ENCODE measurements at places on chromosomes 2 and 18.

DNA sequence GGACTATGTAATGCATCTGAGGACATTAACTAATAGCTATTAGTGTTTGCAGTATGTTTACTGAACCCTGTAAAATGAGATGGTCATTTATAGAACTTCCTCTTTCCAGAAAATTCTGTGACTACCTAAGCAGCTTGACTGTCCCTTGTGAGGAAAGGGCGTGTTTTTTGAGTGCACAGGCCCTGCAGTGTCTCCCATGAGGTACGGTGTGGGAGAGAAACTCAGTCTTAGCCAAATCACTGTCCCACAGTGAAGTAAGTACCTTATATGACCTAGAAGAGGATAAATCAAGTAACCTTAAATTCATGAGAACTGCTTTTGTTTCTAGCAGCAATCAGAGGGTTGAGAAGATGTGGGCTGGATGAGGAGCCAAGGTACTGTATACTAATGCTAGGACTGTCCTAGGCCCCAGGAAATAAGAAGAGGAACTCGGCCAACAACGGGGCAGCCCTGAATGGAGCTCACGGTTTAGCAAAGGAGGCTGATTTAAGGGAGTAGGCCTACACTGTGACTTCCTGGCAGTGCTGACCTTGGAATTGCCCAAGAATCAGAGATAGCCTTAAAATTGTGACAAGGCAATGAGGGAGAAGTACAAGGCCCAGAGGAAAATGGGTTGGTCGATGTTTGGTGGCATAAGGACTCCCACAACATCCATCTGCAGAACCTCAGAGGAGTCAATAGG lies 103.5 kb upstream of the CTAGE1 start:
- no peak for DNase-seq

DNA sequence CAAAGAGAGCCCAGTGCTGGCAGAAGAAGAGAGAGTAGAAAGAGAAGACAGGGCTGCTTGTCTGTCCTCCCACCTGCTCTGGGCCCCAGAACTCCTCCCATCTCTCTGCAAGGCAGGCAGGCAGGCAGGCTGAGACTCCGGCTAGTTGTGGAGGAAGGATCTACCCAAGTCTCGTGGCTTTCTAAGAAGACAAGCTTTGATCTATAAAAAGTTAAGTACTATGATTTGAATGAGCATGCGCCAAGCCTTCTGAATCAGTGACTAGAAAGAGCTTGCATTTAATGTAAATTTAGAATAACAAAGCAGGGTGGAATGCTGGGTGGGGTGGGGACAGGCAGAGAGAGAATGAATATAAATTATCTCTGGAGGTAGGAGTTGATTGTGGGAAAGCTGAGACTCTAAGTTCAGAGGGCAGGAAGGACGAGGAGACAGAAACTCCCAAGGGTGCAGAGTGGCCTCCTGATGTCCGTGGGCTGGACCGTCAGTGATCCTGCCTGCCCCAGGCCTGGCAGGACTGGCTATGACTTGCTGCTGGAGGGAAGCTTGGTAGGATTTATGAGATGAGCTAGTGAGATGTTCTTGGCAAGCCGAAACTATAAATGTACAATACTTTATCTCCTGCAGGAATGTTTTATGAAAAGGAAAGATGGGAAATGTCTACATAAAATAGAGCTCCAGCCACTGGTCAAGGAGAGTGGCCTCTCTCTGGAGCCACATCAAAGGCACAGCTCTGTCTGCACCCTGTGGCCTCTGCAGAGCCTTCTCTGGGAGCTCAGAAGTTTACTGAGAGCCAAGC lies 447.5 kb downstream of the TNS1 start:
- DNase-seq, result no peak

DNA sequence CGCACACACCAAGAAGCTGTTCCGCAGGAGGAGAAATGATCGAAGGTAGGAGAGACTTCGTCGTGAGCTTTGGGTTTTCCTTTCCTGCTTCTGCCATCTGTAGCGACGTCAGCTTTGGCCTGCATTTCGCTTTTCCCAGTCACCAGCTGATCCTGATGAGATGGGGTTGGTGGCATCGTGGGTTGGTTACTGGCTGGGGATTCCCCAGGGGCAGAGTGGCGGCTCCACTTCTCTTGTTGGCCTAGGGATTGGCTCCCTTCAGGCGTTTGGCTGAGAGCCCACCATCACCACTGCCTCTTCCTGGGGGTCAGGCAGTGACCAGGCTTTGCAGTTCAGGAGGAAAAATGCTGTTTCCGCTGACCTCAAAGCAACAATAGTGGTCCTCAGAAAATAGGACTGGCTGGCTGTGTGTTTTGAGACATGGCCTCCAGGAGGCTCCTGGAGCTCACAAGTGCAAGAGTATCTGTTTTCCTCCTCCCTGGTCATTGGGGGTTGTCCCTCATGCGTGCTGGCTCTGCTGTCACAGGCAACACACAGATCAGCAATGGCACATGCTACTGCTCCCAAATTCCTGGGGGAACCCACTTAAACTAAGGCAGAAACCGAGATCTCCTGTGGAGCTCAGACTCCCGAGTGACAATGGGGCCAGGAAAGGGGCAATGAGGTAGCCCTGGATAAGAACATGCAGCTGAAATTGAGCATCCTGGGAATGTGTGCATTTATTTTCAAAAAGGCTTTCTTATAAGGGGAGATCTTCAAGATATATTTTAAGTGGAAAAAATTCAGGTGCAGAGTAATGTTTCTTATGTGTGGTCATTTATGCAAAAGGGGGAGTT lies 173.0 kb downstream of the CTIF start:
- no peak for DNase-seq

DNA sequence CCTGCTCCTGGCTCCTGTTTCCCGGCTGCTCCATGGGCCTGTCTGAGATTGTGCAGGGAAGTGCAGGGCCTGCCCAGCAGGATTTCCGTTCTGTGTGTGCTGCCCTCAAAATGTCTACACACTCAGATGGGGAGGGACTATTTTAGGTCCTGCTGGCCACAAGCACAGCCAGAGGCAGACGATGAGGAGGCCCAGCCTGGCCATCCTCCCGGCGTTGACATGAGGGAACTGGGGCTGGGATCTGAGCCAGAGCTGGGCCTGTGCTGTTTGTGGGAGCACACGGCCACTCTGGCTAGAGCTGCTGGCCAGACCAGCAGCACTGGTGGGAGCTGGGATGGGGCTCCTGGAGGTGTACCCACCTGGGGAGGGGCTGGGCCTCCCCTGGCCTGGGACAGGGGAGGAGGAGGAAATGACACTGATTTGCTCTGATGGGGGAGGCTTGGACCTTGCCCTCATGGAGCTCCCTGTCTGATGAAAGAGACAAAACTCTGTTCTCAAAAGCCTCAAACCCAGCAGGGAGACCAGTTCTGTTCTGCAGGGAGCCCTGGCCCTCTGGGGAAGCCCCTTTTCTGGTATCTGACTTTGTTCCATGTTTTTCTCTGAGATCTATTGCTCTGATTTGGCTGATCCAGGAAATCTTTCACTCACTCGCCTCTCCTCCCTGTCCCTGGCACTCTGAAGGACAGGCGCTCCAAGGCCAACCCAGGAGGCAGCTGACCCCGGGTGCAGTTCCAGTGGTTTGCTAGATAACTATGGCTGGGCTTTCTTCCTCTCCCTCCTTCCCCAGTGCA lies 161.8 kb downstream of the DYSF start:
- no peak for DNase-seq

DNA sequence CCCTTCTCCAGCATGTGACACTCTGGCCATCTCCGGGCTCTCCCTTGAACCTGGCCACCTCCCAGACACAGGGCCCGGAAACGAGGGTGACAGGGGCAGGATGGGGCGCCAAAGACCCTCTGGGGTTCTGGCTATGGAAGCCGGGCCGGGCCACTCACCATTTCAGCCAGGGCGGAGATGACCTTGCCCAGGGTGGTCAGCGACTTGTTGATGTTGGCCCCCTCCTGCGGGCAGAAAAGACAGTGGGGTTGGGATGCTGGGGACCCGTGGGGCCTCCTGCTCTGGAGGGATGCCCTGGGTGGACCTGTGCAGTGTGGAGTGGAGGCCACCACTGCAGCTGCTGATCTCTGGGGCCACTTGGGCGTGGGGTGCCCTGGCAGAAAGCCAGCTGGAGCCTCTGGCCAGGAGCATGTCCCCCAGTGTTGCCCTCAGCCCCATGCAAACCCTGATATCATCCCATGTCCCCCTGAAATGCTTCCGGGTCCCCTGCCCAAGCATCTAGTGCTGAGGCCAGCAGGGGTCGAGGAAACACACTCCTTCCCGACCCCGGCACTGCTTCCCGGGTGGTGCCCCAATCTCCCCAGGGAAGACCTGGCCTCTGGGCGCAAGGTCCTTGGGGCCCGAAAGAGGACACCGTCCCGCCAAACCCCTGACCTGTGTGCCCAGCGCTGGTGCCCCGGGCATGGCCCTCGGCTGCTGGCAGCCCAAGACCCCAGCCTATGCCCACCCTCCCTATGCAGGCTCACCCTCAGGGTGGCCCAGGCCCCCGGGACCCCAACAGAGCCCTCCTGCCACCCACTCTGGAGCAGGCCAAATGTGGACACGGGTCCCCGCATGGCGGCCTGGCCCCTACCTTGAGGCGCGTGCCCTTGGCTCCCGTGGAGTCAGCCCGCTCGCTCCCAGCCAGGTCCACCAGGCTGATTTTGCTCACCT lies 36.9 kb downstream of the KIF1A start:
- no peak for DNase-seq

GRCh38 chr2:123656590-123656989 lies 368.5 kb upstream of the CNTNAP5 start:
- no peak for DNase-seq

DNA sequence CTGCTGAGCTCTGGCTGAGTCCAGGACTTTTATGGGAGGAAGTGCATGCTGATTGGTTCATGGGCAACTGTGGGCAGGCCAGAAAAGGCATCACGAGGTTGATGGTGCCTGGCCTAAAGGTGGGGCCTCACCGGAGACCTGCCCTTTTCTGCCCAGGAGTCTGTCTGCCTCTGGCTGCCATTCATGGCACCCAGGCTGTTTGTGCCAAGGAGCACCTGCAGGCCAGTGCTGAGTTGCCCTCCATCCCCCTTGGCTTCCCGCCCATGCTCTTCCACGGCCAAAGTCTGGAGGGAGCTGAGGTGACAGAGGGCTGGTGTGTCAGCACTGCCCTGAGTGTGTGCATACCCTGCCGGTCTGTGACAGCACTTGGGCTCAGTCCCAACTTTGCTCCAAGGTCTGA lies 123.2 kb downstream of the PTH2R start:
- DNase-seq, result no peak

- no peak for DNase-seq
Measured at GRCh38 chr2:24818721-24819167, 25.5 kb downstream of the CENPO start.

- DNase-seq, result no peak
Measured at GRCh38 chr2:241803387-241804325, 5.3 kb upstream of the NEU4 start.

DNA sequence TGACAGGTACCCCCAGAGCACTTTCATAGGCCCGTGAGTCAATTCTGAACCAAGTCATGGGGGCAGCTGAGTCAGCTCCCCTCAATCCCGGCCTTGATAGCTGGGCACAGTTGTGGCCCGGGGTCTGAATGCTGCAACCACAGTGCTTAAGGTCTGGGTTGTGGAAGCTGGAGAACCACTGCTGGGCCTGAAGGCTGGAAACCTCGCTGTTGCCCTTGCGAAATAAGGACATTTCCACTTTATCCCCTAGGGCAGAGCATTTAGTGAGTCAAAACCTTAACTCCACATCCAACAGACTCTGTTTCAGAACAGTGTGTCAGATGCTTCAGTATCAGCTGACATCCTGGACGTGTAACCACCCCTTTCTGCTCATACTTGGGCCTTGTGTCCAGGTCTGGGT lies 58.6 kb downstream of the SP110 start:
- no peak for DNase-seq

- DNase-seq, result no peak
Measured at GRCh38 chr18:54033052-54033451, 191.4 kb downstream of the MBD2 start.

GRCh38 chr18:78127041-78127440 lies 852.6 kb upstream of the SALL3 start:
- no peak for DNase-seq

- no peak for DNase-seq
Measured at GRCh38 chr2:26578581-26578980, 62.6 kb downstream of the CIB4 start.

DNA sequence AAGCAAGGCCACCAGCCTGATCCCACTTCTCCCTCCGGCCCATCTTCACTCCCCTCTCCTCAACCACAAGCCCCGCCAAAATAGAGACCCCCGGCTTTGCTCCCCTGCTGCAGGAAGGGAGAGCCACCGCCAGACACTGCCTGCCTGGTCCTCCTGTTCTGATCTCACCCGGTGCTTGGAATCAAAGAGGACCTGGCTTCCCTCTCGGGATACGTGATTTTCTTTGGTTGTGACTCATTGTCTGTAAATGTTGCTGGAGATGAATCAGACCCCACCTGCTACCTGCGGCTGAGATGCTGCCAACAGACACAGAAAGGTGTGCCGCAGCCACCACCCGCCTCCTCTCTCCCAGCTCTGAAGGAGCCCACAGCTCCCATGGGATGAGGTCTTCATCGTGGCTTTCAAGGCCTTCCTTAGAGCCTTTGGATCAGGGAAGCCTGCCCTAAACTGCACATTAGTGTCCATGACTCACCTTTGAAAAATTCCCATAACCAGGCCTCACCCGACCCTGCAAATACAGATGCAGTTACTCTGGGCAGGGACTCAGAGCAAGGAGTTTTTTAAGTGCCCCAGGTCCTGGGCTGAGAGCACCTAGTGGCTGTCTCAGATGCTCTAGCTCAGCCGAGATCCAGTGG lies 79.4 kb upstream of the ZNF532 start:
- no peak for DNase-seq

DNA sequence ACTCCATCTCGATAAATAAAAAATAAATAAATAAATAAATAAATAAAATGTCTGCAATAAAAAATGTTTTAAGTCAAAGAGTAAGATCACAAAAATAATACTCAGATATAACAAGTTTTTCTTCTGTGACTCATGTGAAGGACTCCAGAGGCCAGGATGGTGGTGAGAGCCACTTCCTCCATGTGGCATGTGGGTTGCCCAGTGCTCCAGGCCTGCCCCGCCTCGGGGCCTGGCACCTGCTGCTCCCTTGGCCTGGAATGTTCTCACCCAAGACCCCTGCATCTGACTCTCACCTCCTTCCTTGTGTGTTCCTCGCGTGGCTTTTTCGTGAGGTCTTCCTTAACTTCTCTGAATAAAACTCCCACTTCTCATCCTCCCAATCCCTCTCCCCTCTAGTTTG lies 77.4 kb upstream of the LDLRAD4 start:
- DNase-seq, result no peak

DNA sequence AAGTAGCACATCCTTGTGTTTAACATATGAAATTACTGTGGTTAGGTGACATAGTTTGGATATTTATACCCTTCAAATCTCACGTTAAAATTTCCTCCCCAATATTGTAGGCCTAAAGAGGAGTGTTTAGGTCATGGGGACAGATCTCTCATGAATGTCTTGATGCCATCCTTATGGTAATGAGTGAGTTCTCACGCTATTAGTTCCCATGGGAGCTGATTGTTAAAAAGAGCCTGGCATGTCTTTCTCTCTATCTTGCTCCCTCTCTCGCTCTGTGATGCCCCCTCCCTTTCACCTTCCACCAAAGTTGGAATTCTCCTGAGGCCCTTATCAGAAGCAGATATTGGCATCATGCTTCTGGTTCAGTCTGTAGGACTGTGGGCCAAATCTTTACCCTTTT lies 660.1 kb downstream of the ADCYAP1 start:
- no peak for DNase-seq
